Effector memory CD8-positive, alpha-beta T cell (primary cell): ENCODE measurements at places on chromosomes 13 and 19.
A peak's percentile ranks its signal among the peaks of the same experiment; 100 is the strongest.

DNA sequence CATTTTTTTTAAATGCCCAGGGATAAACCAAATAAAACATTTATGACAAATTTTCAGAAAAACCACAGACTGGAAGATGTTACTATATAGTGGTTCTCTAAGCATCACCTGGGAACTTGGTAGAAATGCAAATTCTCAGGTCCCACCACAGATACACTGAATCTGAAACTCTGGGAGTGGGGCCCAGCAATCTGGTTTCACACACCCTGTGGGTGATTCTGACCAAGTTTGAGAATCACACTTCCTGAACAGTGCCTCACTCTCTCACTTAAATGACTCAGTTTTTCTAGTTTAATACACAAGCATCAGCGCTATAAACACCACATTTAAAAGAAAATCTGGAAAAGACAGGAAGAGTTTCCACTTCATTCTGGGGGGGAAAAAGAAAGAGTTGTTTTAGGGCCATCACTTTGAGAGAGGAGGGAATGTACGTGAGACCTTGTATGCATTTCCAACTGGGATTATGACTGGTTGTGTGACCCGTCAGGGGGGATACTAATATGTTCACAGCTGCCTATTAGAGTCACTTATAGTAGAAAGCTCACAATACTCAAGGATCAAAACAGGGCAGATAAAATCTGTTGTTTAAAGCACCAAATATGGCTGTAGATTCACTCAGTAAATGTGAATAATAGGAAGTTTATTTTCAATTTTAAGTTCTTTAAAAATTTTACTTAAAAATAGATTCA, 567.7 kb downstream of the GPC6 start:
- no peak for DNase-seq

GRCh38 chr19:2289714-2290435, 7.9 kb upstream of the PEAK3 start:
- DNase-seq: peak; percentile 48

- no peak for DNase-seq
Observed at GRCh38 chr19:32580353-32580900, 563 bp upstream of the PDCD5 start.

GRCh38 chr13:70844391-70845108, 736.3 kb upstream of the KLHL1 start:
- no peak for DNase-seq

DNA sequence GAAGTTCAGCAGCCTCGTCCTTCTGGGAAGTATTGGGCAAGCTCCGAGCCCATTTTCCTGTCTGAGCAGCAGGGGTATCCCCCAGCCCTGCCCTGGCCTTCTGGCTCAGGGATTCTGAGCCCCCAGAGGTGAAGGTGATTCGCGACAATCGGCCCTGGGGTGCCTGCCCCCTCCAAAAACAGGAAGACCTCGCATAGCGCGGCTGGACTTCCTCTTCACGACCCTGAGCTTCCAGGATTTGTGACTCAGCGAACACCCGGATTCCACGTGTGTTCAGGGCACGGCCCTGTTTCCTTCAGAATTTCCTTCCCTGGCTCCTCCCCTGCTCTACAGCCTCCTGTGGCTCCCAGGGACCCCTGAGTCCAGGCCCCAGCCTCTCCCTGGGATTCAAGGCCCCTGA, at the start of gene SEMA6B:
Gene SEMA6B, minus strand, starts transcription at position 116 of the 400 bp plus-strand sequence. CDS start 1,227 bp downstream, outside the sequence.
- no peak for DNase-seq

- peak; percentile 31 for DNase-seq
Observed at GRCh38 chr19:3575260-3575741, 2.6 kb downstream of the HMG20B start.

DNA sequence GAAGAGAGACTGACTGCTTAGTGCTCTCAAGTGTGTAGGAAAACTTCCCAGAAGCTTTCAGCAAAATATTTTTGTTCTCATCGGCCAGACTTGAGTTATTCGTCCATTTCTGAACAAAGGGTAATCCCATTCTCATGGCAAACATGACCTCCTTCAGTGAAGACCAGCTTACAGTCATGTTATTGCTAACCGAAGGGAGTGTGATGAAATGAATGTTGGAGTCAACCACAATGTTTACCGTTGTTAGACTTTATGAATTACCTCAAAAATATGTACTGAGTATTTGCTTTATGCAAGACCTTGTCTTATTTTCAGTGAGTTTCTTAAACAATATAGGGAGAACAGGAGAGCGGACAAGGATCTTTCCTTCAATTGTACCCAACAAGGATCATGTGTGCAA, 228.6 kb downstream of the LMO7 start:
- no peak for DNase-seq

DNA sequence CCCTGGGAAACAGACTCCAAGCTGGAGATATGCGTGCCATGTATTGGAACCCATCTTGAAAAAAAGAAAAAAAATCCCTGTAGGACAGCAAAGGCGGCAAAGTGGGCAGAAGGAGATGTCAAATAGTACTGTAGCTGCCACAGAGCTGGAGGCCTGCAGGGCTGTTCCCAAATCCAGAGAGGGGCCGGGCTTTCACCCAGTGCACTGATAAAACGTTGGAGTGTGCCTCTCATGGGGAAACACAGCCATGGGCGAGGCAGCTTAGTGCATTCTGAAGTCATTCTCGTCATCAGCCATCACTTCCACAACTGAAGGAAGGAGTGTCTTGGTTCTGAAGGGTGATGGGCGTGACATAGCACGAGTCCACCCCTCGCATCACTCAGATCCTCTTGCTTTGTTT, 4.8 kb downstream of the SGCG start:
- no peak for DNase-seq

DNA sequence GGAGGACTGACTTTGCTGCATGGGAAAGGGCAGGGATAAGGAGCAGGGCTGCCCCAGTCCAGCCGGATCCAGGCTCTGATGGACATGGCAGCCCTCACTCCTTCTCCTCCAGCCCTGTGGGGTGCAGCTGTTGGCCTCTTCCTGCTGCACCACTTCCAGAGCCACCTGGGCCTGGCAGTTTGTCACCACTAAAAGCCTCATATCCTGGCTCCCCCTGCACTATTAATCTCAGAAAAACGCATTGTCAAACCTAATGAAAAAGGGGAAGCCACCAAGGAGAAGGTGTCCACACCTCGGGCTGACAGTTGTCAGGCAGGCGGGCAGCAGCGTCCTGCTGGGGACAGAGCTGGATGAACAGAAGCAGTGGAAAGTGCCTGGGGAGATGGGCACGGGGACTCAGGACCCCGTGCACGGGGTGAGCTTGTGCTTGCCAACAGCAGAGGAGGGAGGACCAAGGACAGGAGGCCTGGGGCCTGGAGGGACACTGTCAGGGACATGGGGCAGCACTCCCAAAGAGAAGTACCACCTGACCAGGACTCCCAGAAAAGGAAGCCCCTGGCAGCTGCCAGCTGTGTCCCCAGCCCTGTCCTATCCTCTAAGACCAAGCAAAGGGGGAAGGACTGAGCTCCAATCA, 151.1 kb upstream of the TSHZ3 start:
- no peak for DNase-seq

GRCh38 chr19:4988770-4989251, 19.9 kb downstream of the KDM4B start:
- DNase-seq: no peak

DNA sequence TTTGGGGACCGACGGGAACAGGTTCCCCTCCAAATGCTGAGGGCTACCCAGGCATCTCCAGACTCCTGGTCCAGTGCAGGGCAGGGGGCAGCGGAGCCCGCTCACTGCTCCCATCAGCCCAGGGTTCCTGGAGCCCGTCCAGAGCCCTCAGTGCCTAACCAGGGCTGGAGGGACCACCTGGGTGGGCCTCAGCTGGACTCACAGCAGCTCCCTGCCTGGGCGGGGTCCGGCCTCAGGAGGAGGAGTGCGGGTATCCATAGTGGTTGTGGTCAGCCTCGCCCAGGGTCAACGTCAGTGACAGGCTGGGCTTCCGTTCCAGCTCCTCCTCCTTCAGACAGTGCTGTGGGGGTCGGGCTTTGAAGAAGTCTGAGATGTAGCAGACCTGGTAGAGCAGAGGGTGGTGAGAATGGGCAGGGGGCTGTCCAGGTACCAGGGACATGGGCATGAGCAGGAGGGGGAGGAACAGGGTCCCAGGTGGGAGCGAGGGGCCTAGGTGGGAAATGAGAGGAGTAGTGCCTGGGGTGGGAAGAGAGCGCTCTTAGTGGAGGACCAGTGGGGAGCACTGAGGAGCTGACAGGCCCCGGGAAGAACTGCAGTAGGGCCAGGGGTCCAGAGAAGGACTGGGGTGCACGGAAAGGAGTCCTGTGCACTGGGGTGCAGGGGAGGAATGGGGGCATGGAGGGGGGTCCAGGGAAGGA, 9.9 kb downstream of the PLPP2 start:
- DNase-seq: no peak

GRCh38 chr13:30253830-30254229, 53.5 kb downstream of the KATNAL1 start:
- no peak for DNase-seq

- no peak for DNase-seq
Observed at GRCh38 chr13:111614009-111614408, 293.6 kb downstream of the TEX29 start.

GRCh38 chr19:46513461-46514236, 18.0 kb upstream of the PNMA8B start:
- peak; percentile 75 for DNase-seq

DNA sequence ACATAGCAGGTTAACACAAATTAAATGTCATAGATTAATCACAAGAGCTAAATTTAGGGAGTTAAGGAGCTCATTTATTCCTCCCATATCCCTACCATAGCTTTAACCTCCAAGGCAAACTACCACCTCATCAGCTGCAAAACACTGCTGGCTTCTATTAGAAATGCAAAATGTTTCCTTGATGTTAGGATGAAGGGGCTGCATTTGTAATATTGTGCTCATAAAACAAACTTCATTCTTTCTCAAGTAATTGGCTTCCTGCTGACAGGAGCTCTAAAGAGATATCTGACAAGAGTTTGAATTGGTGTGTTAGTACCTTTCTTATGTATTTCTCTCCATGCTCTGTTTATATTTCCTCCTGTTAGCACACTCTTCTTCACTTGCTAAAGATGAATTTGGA, 152.1 kb downstream of the OLFM4 start:
- DNase-seq: no peak

DNA sequence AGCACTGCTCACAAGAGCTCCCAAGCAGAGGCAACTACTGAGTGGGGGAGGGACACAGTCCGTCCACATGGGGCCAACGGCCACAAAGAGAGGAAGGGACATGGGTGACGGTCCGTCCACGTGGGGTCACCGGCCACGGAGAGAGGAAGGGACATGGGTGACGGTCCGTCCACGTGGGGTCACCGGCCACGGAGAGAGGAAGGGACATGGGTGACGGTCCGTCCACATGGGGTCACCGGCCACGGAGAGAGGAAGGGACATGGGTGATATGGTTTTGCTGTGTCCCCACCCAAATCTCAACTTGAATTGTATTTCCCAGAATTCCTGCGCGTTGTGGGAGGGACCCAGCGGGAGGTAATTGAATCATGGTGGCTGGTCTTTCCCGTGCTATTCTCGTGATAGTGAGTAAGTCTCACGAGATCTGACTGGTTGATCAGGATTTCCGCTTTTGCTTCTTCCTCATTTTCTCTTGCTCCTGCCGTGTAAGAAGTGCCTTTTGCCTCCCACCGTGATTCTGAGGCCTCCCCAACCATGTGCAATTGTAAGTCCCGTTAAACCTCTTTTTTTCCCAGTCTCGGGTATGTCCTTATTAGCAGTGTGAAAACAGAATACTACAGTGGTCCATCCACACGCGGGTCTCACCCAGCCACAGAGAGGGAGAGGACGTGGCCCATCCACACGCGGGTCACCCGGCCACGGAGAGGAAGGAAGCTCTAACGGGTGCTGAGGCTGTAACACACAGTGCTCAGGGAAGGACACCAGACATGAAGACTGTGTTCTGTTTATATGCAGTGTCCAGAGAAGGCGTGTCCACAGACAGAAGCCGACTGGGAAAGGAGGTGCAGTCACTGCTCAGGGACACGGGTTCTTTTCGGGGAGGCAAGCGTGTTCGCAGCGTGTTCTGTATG, 48.5 kb downstream of the GAS6 start:
- no peak for DNase-seq

DNA sequence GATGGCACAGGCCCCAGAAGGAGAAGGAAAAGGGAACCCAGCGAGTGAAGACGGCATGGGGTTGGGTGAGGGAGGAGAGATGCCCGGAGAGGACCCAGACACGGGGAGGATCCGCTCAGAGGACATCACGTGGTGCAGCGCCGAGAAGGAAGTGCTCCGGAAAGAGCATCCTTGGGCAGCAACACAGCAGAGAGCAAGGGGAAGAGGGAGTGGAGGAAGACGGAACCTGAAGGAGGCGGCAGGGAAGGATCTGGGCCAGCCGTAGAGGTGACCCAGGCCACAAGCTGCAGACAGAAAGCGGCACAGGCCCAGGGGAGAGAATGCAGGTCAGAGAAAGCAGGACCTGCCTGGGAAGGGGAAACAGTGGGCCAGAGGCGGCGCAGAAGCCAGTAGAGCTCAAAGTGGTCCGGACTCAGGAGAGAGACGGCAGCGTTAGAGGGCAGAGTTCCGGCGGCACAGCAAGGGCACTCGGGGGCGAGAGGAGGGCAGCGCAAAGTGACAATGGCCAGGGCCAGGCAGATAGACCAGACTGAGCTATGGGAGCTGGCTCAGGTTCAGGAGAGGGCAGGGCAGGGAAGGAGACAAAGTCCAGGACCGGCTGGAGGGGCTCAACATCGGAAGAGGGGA, 1.1 kb downstream of the PPP1R12C start:
- peak; percentile 40 for DNase-seq

GRCh38 chr19:13104360-13104847, 1.7 kb upstream of the LYL1 start:
- peak; percentile 46 for DNase-seq

DNA sequence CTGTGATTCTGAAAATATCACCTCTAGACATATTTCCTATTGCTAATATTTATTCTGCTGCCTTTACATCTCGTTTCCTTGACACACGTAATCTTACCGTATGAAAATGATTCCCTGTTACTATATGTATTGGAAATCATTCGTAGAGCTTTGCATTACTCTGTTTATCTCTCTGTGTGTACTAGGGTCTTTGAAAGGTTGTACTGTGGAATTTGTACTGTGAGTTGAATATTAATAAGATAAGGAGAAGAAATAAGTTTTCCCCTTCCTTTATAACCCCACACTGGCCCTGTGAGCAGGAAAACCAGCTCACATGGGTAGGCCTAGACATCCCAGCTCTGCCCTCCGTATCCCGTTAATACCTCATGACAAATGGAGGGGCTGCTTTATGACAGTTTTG, 354.9 kb downstream of the KLF5 start:
- no peak for DNase-seq

DNA sequence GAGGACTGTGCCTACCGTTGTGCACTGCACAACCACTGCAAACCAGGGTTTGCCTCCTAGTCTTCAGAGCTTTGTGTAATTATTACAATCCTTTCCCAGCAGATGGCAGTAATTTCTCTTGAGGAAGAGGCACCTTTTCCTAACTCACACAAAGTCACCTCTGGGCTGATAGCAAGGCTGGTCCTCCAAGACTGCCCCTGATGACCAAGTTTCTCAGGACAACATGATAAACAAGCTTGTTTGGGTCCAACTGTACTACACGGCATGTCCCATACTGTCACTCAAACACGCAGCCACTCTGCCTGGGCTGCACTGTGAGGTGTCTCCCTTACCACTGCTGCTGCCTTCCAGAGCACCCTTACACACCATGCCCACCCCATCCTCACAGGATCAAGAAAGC, 39.3 kb downstream of the RFXAP start:
- no peak for DNase-seq
